ENCODE measurements at places on chromosomes 16 and 17.

DNA sequence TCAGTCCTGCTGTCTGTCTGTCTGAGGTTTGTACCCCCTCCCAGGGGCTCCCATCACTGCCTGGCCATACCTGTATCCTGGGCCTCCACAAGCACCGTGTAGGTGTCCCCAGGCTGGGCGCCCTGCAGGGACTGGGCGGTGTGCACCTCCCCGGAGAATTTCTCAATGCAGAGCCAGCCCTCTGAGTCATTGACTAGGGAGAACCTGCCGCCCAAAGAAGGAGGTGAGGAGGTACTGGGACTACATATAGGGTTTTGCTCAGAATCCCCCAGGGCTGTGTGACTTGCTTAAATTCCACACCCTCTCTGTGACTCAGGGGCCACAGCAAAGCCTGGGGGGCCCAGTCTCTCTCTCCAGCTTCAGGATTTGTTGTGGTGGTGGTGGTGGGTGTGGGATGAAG, 7.6 kb downstream of the CDH16 start:
- no peak for DNase-seq

- no peak for DNase-seq
Measured at GRCh38 chr17:30200106-30200505, 35.4 kb downstream of the SLC6A4 start.

GRCh38 chr17:81075307-81075706, 40.4 kb downstream of the BAIAP2 start:
- no peak for DNase-seq

GRCh38 chr17:4537451-4538235, 17.5 kb downstream of the MYBBP1A start:
- peak; percentile 84 for DNase-seq

GRCh38 chr17:50832864-50833381, 2.5 kb upstream of the WFIKKN2 start:
- DNase-seq, result no peak

DNA sequence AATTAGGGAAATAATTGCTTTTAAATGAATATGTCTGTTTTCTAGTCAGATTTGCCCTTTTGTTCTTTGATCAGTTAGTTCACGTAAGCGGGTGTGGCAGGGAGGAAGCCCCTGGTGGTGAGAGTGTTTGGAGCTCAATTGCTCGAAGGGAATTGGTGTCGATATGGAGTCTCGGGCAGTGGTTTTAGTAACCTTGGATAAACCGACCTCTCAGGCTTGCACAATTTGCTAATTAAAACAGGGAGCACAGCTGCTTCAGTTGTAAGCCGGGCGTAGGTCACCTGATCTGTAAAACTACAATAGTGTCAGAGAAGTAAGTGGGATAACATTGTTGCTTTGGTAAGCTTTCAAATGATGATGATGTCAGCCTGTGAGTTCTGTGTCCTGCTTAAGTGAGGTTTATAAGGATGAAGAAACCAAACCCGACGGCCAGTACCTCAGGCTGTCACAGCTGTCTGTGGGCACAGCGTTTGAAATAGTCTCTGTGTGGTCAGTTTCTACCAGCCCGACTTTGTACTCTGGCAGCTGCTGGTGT, 2.9 kb downstream of the ZNF750 start:
- no peak for DNase-seq

DNA sequence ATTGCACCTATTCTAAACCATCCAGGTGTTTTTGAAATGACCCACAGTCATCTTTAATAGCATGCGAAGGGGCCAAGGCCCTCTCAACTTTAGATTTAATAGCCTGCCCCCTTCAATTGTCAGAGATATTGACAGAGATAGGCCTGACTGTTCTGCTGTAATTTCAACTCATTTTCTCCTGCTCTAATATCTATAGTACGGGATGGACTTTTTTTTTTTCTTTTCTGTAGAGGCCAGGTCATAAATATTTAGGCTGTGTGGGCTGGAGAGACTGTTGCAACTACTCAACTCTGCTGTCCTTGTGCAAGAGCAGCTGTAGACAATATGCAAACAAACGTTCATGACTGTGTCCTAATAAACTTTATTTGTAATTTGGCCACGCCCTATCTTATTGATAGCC, 24.7 kb upstream of the KRT20 start:
- no peak for DNase-seq

Measured in anterior cingulate cortex (tissue), 58 donors.